ENCODE measurements at places on chromosomes 12 and 14.

DNA sequence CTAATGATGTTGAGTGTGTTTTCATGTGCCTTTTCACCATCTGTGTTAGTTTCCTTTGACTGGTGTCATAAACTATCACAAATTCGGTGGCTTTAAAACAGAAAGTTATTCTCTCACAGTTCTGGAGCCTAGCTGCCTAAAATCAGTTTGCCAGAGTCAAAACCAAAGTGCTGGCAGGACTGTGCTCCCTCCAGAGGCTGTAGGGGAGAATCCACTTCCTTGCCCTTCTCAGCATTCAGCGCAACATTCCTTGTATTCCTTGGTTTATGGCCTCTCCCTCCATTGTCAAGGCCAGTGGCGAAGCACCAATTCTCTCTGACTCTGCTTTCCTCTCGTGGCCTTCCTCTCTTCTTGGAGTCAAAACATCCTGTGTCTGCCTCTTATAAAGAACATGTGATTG lies 174.2 kb upstream of the PDE3A start:
- DNase-seq, result no peak

DNA sequence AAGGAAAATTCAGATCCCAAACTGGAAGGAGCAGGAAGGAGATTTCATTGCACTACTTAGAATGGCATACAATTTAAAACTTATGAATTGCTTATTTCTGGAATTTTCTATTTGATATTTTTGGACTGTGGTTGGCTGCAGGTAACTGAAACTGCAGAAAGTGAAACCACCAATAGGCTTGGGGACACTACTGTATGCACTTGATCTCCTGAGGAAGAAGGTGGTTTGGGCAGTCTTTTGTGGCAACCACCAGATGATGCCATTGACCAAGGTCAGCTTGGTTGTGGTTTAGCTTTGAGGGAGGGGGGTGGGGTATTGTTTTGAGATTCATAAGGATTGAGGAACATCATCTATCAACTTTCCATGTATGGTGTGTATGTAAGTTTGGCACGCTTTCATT lies 209.5 kb upstream of the STXBP6 start:
- DNase-seq, result no peak

- no peak for DNase-seq
Observed at GRCh38 chr12:90836689-90837088, 118.3 kb downstream of the CCER1 start.

DNA sequence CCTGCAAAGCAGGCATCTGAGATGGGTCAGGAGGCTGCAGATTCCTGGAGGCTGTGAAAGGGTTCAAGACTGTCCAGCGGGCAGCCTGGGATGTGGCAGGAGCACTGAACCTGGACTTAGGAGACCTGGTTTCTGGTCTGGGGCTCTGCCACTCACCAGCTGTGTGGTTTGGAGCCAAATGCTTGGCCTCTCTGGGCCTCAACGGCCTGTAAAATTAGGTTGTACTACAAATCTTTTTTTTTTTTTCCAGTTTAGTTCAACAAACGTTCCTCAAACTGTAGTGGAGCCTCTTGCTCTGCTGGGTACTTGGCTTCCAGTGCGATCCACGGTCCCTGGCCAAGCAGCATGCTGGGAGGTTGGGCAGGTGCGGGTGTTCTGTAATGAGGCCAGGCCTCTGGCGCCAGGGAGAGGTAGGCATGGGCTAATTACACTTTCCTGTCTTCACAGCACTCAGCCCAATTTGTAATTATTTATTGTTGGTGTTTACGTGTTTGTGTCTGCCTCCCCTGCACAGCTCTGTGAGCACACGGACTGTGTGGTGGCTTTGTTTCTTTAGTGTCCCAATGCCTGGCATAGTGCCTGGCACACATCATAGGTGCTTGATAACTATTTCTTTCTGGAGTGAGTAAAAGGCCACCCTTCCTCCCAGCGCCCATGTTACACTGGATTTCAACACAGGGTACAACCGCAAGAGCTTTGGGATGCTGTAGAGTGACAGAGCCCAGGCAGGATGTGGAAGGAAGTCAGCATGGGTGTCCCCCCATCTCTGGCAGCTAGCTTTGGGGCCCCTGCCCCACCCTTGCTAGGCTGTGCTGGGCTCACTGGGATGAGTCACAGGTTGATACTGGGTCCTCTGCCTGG lies 5.8 kb upstream of the KRT80 start:
- no peak for DNase-seq

- DNase-seq, result no peak
Observed at GRCh38 chr12:79250960-79251755, 386.6 kb downstream of the SYT1 start.

- no peak for DNase-seq
Observed at GRCh38 chr12:11863988-11864387, 206.8 kb upstream of the BCL2L14 start.

DNA sequence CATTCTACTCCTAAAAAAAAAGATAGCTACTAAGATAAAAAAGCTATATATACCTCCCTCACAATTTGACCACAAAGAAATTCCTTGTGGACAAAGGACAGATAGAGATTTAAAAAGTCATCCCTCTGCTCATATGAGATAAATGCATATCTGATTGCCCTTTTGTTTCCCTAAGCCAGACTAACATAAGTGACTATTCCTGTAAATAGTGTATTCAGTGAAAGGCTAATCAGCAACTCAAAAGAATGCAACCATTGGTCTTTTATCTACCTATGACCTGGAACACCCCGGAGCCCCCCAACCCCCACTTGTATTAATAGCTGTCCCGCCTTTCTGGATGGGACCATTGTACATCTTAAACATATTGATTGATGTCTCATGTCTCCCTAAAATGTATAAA lies 6.3 kb upstream of the TMPO start:
- DNase-seq, result no peak

- DNase-seq, result no peak
Observed at GRCh38 chr12:102379346-102380162, 100.8 kb downstream of the IGF1 start.

All from activated T-cell treated with anti-CD3 and anti-CD28 coated beads, Interleukin-2, amount 50 U/mL, for 72 hours (primary cell).